ENCODE measurements at places on chromosomes 4 and X. TPM values are rescaled to one million over a fixed set of nuclear protein-coding genes. Genes with fewer than 3 reads are reported as not detected.

The ETDA gene
- not detected for total RNA-seq

The SORCS2 gene
- total RNA-seq, result 5.1 TPM

The FAM156B gene
- 8.8 TPM for total RNA-seq

The SULT1E1 gene
- total RNA-seq, result not detected

The SPANXB1 gene
- total RNA-seq, result 1.9 TPM

The P2RY4 gene
- total RNA-seq, result not detected

The YY2 gene
- total RNA-seq, result 2.2 TPM

The RASSF6 gene
- total RNA-seq, result 1.1 TPM

Measured in A549 treated with RU486 at 1 μM for 4 hours (cell line).